ENCODE measurements at places on chromosomes 6 and 20. TPM values are rescaled to one million over a fixed set of nuclear protein-coding genes. Genes with fewer than 3 reads are reported as not detected.

The SOX18 gene
- total RNA-seq: not detected

The ADAM33 gene
- not detected for total RNA-seq

The TPX2 gene
- 1.4 TPM for total RNA-seq

The TCF15 gene
- not detected for total RNA-seq

The TEAD3 gene
- total RNA-seq: 0.41 TPM

The TBX18 gene
- not detected for total RNA-seq

- no peak for DNase-seq
These were observed 144.9 kb downstream of the SYNDIG1 start for GRCh38 chr20:24614341-24614740.

DNA sequence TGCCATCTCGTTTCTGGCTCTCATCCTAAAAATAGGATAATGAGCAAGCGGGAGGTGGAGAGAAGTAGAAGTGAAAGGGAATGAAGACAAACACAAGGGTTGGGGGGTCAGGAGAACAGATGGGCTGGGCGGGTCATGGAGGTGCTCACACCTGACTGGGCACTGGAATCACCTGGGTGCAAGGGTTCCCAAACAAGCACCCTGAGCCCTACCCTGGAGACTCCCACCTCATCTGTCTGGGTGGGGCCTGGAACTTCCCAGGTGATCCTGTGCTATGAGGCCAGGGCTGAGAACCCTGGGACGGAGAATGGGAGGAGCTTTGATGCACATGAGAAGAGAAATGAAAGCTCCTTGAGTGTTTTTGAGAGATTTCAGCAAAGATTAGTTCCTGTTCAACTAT is 223.6 kb downstream of the ANKRD60 start:
- no peak for DNase-seq

- DNase-seq: no peak
These were observed 18.6 kb upstream of the HBS1L start for GRCh38 chr6:135073217-135073616.

DNA sequence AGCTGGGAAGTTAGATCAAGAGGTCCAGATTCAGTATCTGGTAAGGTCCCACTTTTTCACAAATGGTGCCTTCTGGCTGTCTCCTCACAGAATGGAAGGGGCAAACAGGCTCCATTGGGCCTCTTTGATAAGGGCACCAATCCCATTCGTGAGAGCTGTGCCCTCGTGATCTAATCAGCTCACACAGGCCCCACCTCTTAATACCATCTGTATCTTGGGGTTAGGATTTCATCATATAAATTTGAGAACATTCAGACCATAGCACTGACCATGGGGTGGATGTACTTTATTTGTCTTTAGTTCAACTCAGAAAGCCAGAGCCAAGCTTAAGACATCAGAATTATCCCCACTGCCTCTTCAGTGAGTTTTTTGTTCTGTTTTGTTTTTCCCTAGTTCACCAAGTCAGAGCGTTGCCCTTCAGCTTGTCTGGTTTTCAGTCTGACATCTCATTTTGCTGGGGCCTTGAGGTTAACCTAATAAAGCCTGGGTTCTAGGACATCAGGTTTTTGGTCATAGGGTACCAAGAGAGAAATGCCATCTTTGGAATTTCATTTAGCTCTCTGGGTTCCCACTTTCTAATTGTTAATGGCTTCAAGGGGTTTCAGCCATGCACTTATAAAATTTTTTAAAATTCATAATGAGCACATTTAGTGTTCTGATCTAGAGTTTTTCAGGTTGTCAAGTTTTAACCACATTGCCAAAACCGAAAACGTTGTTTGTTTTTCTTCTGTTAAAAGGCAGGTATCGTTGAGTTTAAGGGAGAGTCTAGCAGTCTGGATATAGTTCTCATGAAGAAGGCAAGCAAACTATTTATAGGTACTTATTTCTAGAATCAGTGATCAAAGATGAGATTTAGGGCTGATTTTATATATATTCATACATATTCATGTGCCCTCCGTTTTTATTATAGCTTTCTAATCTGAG is 19.0 kb downstream of the SENP6 start:
- no peak for DNase-seq

DNA sequence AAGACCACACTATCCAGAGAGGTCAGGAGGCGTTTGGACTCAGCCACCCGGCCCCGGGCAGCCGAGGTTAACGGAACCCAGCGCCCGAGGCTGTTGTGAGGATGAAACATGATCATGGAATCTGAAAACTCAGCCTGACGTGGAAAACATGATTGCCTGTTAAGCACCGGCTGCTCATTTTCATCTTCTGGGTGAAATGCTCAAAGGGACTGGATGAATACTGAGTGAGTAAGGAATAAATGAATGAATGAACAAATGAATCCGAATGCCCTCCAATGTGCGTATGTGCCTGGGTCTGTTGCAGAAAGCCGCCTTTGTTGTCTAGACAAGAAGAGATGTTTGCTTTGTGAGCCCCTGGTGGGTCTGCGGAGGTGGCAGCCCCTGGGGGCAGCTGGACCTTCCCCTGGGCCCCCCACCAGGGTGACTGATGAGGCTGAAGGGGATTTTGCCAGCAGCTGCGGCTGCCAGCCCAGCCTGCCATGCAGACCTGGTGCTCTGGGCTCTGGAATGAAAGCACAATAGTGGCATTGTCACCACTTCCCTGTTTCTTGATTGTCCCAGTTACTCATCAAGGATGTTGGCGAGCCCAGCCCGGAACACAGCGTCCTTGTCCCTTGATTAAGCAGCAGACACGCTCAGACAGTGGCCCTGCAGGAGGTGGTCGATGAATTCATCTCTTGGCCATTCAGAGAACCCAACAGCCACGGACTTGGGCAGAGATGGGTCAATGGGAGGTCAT is 211.1 kb downstream of the ANKRD60 start:
- no peak for DNase-seq

- no peak for DNase-seq
These were observed 267.2 kb upstream of the SULF2 start for GRCh38 chr20:48052475-48052835.

DNA sequence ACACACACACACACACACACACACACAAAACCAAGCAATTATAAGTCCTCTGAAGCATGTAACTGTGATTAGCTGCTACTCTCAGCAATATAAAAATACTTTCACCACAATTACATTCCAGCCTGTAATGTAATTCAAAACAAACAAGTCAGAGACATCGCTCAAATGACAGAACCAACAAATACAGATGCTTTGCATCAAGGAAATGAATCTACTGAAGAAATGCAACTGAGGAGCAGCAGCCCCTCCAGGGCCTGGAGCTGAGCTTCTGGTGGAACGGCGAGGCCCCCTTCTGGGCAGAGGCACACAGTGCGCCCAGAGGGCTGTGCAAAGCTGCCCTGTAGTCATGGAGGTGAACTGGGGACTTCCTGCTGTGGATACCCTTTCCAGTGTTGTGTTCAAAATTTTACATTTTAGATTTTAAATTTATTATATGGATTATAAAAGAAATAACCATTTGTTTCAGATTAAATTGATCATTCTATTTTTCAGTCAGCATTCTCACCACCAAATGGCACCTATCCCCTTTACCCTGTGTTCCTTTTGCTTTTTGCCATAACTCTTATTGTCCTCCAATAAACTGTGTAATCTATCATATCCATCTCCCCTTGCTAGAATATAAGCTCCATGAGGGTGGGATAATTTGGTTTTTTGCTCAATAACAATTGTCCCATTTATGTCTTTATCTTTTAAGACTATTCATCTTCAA is 23.2 kb downstream of the ADAT2 start:
- peak; percentile 72 for DNase-seq

GRCh38 chr20:40610730-40611129 is 78.3 kb downstream of the MAFB start:
- no peak for DNase-seq

DNA sequence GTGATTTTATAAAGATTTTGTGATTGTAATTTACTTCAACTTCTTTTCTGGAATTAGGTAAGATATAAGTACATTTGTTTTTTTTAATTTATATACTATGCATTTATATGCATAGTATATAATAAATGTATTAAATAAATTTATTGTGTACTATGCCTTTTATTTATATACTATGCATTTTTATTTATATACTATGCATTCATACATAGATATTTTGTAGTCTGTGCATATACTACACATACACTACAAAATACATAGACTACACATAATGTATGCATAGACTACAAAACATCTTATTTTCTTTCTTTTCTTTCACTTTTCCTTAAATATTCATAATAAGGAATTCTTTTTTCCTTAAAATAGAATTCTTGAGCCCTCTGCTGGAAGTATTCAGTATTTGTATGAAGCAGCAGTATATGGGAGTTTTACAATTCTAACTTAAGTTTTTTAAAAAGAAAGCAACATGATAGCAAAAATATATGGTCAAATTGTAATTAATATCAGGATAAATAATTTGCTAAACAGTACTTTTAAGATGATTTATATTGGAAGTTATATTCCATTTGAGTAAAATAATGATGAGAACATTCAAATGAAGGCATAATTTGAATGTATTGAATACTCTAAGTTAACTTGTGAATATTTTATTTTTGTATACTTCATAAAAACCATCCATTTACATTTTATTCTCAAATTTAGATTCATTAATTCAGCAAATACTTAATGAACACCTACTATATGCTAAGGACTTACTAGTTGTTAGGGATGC is 129.3 kb downstream of the KLHL32 start:
- DNase-seq: no peak

DNA sequence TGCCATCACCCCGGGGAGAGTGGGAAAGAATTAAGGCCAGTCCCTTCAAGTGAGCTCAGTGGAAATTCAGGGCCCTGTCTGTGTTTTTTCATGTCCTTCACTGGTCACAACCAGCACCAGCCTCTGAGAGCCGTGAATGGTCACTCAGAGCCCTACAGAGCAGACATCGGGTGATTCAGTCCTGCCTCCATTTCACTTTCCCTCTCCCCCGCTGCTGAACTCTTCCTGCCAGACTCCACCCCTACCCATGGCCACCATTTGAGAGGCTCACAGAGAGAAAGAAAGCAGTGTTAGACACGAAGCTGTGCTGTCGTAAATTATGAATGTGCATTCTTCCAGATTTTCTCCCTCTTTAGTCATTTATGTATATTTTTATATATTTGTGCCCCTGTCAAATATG is 5.4 kb downstream of the R3HDML start:
- DNase-seq: no peak

GRCh38 chr6:140661691-140662090 is 1287.2 kb upstream of the CITED2 start:
- no peak for DNase-seq

- no peak for DNase-seq
These were observed 169.3 kb downstream of the ARID1B start for GRCh38 chr6:156946370-156946936.

DNA sequence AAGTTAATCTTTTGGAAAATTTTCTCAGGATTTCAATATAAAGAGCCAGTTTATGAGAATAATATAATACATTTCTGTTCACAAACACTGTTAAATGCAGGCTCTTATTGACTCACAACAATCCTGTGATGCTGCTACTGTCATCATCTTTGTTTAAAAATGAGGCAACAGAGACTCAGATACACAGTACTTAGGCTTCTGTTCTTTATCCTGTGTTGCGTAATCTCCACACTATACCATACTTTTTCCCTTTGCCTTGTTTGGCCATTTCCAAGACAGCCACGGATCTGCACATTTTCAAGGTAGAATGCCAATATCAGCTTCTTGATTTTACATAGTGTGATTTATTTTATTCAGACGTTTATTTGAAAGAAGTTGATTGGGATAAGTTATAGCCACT is 699.0 kb upstream of the CITED2 start:
- no peak for DNase-seq

DNA sequence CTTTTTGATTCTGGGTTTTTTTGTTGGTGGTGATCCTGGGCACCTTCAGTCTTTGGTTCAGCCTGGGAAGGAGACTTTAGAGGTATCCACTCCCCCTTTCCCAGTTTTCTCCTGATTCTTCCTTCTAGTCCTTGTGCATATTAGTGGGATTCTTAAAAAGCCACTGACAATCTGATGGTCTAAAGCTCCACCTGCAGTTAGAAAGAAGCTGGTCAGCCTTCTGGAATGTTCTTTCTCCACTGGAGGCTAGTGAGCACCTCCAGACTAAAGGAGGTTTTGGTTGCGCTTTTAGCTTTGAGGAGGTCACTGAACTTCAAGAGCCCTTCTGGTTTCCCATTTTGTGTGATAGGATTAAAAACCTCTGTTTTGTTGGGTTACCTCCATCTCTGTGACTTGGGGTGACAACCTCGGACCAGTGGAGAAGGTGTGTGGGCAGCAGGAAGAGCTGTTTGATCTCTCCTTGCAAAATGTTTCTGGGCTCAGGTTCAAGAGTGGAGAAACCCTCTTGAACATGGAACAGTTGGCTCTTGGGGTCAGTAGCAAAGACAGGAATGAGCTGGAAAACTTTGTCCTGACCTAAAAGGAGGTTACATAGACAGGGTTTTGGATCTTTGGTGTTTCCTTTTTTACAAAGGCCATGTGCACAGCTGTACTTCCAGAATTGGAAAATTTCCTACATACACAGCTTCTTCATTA is 29.0 kb downstream of the JARID2 start:
- DNase-seq: no peak

DNA sequence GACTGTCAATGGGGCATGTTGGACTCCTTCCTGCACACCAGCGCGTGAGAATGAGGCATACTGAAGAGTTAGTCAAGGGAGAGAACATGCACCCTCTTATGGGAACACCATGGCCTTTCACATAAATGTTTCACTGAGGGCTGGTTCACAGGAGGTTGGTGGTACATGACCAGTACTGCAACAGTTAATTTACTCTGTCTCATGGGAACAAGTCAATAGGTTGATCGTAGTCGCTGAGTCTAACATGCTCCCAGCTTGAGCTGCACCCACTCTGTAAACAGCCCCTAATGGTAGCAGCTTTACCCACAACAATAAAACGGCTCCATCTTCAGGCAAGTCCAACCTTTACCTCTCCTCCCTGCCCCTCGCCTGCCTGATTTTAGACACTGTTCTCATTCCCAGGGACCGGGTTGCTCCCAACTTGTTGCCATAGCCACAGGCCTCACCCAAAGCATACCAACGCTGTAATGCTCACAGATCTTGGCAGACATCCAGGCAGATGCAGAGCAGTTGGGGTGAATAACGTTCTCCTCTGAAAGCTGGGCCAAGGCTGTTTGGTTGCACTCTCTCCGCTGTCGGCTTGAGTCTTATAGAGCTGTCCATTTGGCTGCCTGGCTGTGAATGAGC is 111.3 kb downstream of the LY86 start:
- DNase-seq: no peak

DNA sequence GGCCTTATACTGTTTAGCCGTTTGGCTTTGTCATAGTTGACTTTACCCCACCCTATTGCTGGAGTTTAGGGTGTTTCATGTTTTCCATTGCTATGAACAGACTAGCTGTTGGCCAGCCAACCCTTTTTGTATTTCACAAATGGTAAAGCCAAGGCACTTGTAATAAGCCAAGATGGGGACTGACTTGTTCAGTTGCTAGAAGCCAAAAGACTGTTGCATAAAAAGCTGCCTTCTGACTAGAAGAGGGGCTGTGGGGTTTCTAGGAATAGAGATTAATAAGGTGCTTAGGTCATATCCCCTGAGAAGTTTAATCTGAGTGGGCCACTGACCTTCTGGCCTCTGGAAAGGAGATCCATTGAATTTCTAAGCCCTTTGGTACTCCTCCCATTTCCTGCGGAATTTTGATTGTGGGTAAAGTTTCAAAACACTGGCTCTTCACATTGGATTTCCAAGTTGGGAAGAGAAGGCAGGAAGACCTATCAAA is 211.1 kb downstream of the PLCB4 start:
- DNase-seq: no peak

- DNase-seq: no peak
These were observed 13.6 kb downstream of the FAM83B start for GRCh38 chr6:54860132-54860531.

Measured in T-cell (primary cell).